Neural progenitor cell (in vitro differentiated cells): ENCODE measurements at places on chromosomes 4 and X. TPM values are rescaled to one million over a fixed set of nuclear protein-coding genes. Genes with fewer than 3 reads are reported as not detected.

The PNMA5 gene
- total RNA-seq, result not detected in 2 replicates

The AFAP1 gene
- total RNA-seq, result 6.7 and 8.2 TPM in 2 replicates

The AR gene
- 6.7 and 8.1 TPM in 2 replicates for total RNA-seq

GRCh38 chrX:68708503-68709290 lies 61.2 kb downstream of the STARD8 start:
- no peaks in the 10 kb centered on the region for H3K36me3 ChIP-seq
- no peak overlapping the region for H3K27ac ChIP-seq
- no peaks in the 10 kb centered on the region for H3K27me3 ChIP-seq
- no peak overlapping the region for H3K4me3 ChIP-seq

DNA sequence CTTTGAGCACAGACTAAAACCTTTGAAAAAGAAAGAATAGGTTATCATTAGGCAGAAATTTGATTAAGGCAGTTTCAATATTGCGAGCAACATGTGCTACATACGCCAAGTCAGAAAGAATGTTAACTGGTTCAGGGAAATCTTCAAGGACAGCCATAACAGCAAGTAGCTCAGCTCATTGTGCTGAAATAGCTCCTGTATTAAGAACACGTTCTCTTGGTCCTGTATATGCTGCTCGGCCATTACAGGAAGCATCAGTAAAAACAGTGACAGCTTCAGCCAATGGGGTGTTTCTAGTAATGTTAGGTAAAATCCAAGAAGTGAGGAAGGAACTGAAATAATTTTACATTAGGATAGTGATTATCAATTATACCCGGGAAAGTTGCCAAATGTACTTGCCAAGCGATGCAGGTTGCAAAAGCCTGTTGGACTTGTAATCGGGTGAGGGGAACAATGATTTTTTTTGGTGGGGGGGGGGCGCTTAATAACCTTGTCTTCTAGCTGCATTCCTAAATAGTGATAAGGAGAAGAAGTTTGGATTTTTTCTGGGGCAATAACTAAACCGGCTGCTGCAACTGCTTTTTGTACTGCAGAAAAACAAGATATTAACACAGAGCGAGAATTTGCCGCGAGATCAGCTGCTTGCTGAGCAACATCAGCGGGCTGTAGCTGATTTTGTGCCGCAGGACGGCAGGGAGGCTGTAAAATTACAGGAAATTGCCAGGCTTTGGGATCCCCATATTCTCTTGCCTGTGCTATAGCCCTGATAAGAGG lies 49.4 kb upstream of the RASSF6 start:
- no peak for DNase-seq
- H3K4me3 ChIP-seq, result no peak overlapping the region
- H3K27me3 ChIP-seq, result no peaks in the 10 kb centered on the region
- no peaks in the 10 kb centered on the region for H3K36me3 ChIP-seq
- H3K27ac ChIP-seq, result no peak overlapping the region

- DNase-seq, result no peak
- no peaks in the 10 kb centered on the region for H3K36me3 ChIP-seq
- no peak overlapping the region for H3K4me3 ChIP-seq
- no peaks in the 10 kb centered on the region for H3K4me1 ChIP-seq
These were observed 853.4 kb downstream of the STIM2 start for GRCh38 chr4:27714073-27714472.

- H3K4me1 ChIP-seq, result peaks cover 22% of the 10 kb centered on the region
- no peak overlapping the region for H3K27ac ChIP-seq
- H3K4me3 ChIP-seq, result no peak overlapping the region
- no peaks in the 10 kb centered on the region for H3K27me3 ChIP-seq
- no peaks in the 10 kb centered on the region for H3K36me3 ChIP-seq
These were observed 263.7 kb downstream of the IL1RAPL1 start for GRCh38 chrX:28850955-28851354.

GRCh38 chr4:14178421-14178820 lies 550.9 kb upstream of the BOD1L1 start:
- no peaks in the 10 kb centered on the region for H3K36me3 ChIP-seq
- no peaks in the 10 kb centered on the region for H3K27me3 ChIP-seq
- H3K27ac ChIP-seq, result no peak overlapping the region
- no peaks in the 10 kb centered on the region for H3K4me1 ChIP-seq
- H3K4me3 ChIP-seq, result no peak overlapping the region

DNA sequence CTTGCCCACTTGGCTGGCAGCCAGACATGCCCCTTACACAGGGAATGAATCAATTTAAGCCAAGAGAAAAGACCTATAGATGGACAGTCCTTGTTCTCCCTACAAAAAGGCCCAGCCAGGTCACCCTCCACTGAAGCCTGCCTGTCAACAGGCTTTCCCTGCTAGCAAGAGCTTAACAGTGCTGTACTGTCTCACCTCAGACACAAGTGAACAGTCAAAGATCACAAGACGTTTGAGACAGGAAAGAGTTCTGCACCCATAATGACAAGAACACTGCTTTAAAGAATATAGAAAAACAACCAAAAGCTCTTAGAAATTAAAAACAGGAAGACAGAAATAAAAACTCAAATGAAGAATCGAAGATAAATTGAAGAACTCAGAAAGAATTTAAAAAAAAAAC lies 4.6 kb downstream of the RNF175 start:
- no peak overlapping the region for H3K4me3 ChIP-seq
- H3K27ac ChIP-seq, result no peak overlapping the region
- H3K27me3 ChIP-seq, result peaks cover 10% of the 10 kb centered on the region

DNA sequence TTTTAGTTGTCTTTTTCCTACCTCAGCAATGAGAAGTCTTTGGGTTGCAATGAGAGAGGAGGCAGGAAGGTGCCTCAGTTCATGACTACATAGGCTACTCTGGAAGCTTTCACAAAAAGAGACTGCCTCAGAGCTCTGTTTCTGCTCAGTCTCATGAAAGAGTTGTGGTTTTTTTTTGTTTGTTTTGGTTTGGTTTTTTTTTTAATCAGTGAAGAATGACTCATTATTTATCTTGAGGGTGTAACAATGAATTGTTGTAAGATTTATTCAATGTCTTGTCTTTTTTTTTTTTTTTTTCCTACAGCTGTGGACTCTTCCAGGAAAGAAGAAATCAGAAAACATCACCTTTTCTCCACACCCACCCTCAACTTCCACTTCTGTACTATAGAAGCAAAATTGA lies 67.5 kb upstream of the CXCL13 start:
- no peaks in the 10 kb centered on the region for H3K36me3 ChIP-seq
- H3K4me1 ChIP-seq, result no peaks in the 10 kb centered on the region
- H3K4me3 ChIP-seq, result no peak overlapping the region
- H3K27ac ChIP-seq, result no peak overlapping the region
